Activated CD4-positive, alpha-beta T cell treated with anti-CD3 and anti-CD28 coated beads, Interleukin-2, amount 50 U/mL, for 16 hours (primary cell): ENCODE measurements at places on chromosomes 12 and 14.

DNA sequence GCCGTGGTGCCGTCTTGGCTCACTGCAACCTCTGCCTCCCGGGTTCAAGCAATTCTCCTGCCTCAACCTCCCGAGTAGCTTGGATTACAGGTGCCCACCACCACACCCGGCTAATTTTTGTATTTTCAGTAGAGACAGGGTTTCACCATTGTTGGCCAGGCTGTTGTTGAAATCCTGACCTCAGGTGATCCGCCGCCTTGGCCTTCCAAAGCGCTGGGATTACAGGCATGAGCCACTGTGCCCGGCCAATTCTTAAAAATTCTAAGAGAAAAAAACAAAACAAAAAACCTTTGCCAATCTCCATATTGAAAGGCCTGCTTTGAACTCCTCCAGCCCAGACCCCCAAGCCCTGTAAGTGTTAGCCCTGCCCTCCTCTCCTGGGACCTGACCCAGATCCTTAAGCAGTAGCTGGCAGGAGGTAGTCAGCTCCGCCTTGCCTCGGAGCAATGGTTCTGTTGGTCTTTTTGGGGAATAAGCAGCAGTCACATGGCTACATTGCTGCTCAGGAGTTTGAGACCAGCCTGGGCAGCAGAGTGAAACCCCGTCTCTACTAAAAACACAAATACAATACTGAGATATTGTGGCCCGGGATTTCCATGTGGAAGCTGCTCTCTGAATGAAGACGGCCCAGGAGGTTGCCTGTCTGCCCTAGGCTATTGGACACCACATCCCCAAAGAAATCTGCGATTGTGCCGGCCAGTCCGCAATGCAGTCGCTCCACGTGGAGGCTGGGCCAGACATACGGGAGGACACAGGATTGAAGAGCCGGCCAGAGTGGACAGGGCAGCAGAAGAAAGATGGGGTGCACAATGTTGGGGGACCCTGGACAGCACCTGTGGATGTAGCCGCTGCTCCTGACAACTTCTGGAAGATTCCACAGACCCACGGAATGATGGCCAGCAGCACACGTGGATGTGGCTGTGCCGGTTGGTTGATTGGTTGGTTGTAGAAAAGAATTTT is 28.8 kb upstream of the BEGAIN start:
- no peak for DNase-seq

GRCh38 chr14:37932481-37932880 is 275.2 kb upstream of the SSTR1 start:
- DNase-seq: no peak

- no peak for DNase-seq
Observed at GRCh38 chr14:53954551-53955228, 1.9 kb downstream of the BMP4 start.

DNA sequence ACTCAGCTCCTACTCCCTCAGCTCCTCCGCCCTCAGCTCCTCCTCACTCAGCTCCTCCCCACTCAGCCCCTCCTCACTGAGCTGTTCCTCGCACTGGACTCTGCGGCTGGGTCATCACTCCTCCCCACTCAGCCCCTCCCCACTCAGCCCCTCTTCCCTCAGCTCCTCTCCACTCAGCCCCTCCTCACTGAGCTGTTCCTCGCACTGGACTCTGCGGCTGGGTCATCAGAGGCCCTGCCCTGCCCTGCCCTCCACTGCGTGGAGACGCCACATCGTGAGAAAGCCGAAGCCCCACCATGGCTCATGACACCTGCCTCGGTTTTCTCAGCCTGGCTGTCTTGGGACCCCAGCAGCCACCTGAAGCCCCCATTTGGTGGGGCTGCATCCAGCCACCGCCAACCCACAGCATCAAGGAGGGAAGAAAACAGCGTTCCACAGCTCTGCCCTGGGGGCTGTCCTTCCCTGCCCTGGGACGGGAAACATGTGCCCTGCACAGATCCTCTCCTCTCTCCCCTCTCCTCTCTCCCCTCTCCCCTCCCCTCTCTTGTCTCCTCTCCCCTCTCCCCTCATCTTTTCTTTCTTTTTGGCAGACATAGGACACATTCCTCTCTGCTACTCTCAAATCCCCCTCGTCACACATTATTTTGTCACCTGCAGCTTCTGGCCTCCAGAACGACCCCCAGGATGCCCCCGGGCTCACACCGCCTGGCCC is 17.7 kb downstream of the NOC4L start:
- no peak for DNase-seq

GRCh38 chr12:56593909-56594621 is 36.1 kb downstream of the BAZ2A start:
- peak; percentile 63 for DNase-seq

DNA sequence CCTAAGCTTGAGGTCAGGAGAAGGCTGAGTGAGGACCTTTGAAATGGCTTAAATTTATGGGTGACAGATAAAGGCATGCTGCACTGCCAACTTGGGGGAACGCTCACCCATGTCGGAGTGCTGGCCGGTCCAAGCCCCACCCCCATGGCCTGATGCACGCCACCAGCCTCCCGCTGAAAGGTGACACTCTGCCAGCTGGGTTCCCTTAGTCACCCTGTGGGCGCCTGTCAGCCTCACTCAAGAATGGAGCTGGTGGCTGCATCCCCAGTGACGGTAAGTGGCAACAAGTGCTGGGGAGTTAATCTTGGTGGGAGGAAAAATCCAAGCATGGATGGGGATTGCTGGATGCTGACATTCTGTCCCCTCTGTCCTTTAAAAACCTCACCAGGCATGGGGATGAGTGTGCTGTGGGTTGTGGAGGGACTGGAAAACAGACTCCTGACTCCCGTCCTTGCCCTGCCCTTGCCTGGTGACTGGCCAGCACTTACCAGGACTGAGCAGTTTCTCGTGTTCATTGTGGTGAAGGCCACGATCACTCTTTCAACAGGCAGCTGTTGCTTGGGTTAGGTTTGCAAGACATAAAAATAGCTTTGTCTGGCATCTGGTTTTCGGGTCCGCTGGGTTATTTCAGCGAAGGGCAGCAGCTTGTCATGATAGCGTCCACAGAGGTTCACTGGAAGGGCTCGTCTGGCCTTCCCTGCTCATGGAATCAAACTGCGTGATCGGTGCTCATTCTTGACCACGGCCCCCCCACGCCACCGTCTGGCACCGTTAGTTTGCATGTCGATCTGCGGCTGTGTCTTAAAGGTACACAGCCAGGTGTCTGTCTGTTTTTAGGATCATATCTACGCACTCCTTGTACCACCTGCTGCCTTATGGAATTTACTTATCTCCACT is 15.0 kb downstream of the ACACB start:
- no peak for DNase-seq

DNA sequence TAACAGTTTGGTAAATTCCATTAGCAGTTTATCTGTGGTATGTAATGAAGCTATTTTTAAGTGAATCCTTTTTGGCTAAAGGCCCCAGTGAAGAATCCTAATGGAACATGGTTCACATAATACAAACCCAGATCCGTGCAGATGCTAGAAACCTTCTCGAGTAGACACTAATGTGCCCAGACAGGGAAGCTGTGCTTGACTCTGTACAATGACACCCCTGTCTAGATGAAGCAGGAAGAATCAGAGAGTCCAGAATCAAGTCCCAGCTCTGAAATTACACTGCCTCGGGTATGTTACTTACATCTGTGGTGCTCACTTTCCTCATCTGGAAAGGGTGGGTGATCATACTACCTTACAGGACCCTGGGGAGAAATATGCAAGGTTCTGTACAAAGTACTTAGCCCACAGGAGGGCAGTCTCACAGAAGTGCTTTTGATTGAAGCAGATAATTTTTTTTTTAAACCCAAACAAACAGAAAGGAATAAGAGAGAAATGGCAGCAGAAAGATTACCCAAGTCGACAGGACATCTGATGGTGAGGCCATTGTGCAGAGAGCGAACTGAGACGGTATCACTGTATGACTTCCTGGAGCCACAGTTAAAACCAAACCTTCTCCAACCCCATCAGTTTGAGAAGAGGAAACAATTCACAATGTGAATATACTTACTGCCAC is 8.5 kb downstream of the CRACR2A start:
- DNase-seq: peak; percentile 58

DNA sequence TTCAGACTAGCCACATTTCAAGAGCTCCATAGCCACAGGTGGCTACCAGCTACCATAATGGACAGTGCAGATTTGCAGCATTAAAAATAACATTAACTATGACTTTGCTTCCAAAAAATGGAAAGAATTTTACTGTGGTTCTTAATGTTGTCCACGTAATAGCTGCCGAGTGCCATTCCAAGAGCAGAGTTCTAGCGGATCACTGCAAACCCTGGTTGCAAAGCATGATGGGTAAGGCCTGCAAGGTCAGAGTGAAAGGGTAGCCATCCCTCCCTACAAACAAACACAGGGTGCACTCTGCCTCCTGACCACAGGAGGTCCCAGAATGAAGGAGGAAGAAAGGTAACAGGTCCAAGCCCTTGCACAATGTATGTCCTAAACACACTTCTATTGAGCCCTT is 157.6 kb downstream of the DPF3 start:
- DNase-seq: no peak

- no peak for DNase-seq
Observed at GRCh38 chr12:14010989-14011388, 29.6 kb upstream of the GRIN2B start.

GRCh38 chr12:46100551-46101484 is 110.4 kb upstream of the SCAF11 start:
- DNase-seq: no peak
